Amniotic epithelial cell (primary cell): ENCODE measurements at places on chromosomes 4 and X.
A peak's percentile ranks its signal among the peaks of the same experiment; 100 is the strongest.

- no peak for DNase-seq
These were observed 1753.7 kb downstream of the RPA4 start for GRCh38 chrX:98637451-98637850.

DNA sequence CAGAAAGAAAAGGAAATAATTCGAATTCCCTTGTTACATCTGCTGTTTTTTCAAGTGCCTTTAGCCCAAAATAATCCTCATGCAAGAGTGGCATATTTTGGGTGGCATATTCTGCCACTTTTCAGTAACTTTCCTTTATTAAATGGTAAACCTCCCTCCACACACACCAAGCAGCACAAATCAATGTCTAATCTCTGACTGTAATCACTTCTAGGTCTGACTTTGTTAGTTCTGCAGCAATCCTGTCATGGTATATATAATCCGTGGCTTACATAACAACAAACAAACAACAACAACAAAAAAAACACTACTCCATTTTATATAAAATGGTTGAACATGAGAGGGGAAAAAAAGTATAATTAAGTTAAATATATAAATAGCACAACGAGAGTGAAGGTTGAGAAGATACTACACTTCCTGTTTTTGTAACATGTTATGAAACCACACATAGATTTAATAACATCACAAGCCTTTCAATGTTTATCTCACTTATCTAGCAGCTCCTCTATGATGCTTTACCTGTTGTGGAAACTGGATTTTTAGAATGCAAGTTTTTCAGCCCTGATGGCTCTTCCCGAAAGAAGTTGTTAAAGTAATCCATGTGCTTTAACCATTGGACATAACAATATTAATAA is 715.4 kb downstream of the GRXCR1 start:
- DNase-seq = no peak

DNA sequence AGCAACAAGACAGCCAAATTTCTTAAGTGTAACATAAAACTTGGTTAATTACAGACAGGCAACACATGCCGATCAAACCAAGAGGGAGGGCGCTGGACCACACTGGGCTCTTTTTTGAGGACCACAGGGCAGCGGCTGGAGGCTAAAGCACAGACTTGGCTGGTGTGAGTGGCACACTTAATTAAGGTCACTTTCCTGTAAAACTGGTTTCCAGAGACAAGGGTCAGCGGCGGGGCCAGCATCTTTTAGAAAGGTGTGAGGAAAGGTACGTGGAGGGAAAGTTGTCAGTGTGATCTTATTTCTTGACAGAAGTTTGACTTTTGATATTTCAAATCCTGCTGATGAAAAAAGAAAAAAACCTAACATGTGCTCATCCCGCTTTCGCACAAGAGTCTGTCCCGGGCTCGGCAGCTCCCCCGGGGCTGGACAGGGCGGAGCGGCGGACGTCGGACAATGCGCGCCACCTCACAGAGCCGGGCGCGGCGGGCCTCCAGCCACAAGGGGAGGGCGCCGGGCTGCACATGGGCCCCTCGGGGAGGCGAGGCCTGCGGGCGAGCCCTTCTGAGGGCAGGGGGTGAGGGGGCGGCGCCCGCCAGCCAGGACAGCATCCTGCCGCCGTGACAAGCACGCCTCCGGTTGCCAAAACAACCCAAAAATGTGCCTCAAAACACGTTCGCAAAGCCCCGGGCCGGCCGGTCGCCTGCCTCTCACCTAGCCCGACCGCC is 660 bp upstream of the HSPA4L start:
- DNase-seq = peak; percentile 33

DNA sequence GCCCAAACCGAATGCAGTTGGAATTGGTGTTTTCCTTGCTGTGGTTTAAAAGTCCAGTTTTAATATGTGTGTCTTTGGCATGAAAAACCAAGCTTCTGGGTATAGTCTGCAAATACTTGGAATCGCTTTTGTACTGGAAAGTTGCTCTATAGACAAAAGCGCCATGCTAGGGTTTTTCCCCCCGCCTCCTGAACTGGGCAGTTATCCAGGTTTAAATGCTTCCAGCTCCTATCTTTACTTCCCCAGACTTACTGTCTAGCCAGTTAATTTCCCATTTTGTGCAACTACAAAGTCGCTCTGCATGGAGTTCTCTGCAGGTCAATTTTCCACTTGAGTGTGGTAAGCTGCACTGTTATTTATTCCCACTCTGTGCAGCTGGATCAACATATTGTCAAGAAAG is 2.7 kb downstream of the RASL11B start:
- DNase-seq = peak; percentile 15

DNA sequence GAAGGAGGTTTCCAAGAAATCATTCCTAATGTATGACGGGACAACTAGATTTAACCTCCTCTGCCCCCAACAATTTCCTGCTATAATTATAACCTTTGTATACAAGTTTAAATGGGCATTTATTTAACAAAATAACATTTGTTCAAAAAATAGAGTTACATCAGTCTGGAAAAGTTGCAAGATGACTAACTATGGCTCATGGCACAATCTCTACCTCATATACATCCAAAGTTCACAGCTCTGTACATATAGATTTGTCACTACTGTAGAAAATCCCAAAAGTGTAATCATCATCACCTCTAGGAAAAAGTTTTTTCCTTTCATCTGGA is 3.8 kb upstream of the RPS6KA3 start:
- DNase-seq = no peak

- peak; percentile 38 for DNase-seq
These were observed 10.5 kb downstream of the ANXA5 start for GRCh38 chr4:121686255-121686654.
